Cardiac ventricle fibroblast (primary cell): ENCODE measurements at places on chromosomes 7 and 10. TPM values are rescaled to one million over a fixed set of nuclear protein-coding genes. Genes with fewer than 3 reads are reported as not detected.

The ZNF212 gene
- 6.1 and 8.2 TPM in 2 replicates for total RNA-seq

The REEP3 gene
- total RNA-seq = 63.5 and 74.9 TPM in 2 replicates

The LIPF gene
- total RNA-seq = not detected in 2 replicates

The ADGRA1 gene
- not detected in 2 replicates for total RNA-seq

The STAG3 gene
- 0.87 and 2.6 TPM in 2 replicates for total RNA-seq

The WNT2 gene
- total RNA-seq = not detected in 2 replicates

The NANOS1 gene
- 1.7 and 2.0 TPM in 2 replicates for total RNA-seq

The GARIN1A gene
- 0.19 and 0.20 TPM in 2 replicates for total RNA-seq

The BHLHA15 gene
- total RNA-seq = not detected in 2 replicates

The PTF1A gene
- not detected in 2 replicates for total RNA-seq

The LUC7L2 gene
- 32.3 and 38.1 TPM in 2 replicates for total RNA-seq

The CALHM1 gene
- total RNA-seq = not detected in 2 replicates

The TRPV6 gene
- total RNA-seq = not detected in 2 replicates

The OLAH gene
- total RNA-seq = not detected in 2 replicates

The INA gene
- total RNA-seq = 0.12 and 0.59 TPM in 2 replicates

The DNMBP gene
- total RNA-seq = 27.4 and 27.9 TPM in 2 replicates

The MRC1 gene
- total RNA-seq = 0.19 and 0.59 TPM in 2 replicates

The BMPER gene
- total RNA-seq = 67.4 and 86.9 TPM in 2 replicates

The PIP gene
- total RNA-seq = not detected in 2 replicates

The TRIM4 gene
- 32.7 and 33.8 TPM in 2 replicates for total RNA-seq

The OR2A42 gene
- 0.12 TPM in 1 of 2 replicates, not detected in the other for total RNA-seq

The FAM185A gene
- 9.4 and 17.3 TPM in 2 replicates for total RNA-seq

The AOAH gene
- not detected in 2 replicates for total RNA-seq

The SPDYE8 gene
- total RNA-seq = not detected in 2 replicates

The CUZD1 gene
- total RNA-seq = 0.20 and 0.56 TPM in 2 replicates

The ACTL6B gene
- total RNA-seq = not detected in 2 replicates
